ENCODE measurements at places on chromosomes 4 and X. TPM values are rescaled to one million over a fixed set of nuclear protein-coding genes. Genes with fewer than 3 reads are reported as not detected.

DNA sequence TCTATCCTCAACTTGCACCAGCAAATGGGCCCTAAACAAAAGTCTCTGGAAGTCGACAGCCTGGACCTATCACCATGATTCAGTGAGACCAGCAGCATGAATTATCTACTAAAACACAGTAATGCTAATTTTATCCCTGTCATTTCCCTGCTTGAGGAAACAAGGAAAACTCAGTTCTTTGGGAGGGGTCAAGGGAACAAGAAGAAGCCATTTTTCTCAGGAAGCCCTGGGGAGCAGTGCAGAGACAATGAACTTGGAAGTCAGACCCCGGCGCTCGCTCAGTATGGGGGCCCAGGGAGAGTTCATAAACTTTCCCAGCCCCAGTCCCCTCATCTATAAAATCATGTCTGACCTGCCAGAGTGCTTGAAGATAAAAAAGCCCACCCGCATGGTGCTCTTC, 50.4 kb downstream of the DCTD start:
- DNase-seq: no peak

GRCh38 chrX:25544641-25545040, 528.9 kb upstream of the ARX start:
- no peak for DNase-seq

- DNase-seq: no peak
These were observed 7.1 kb upstream of the AREG start for GRCh38 chr4:74437866-74438265.

KIT gene
- total RNA-seq: 5.5 TPM

GRCh38 chr4:80343887-80344286, 8.4 kb downstream of the CFAP299 start:
- no peak for DNase-seq

MAGEE1 gene
- 0.64 TPM for total RNA-seq

CDKL2 gene
- total RNA-seq: 1.3 TPM

MGARP gene
- 41.2 TPM for total RNA-seq

GRCh38 chr4:80239480-80240150, 26.8 kb upstream of the FGF5 start:
- no peak for DNase-seq
